ENCODE measurements at places on chromosomes 2 and 18. TPM values are rescaled to one million over a fixed set of nuclear protein-coding genes. Genes with fewer than 3 reads are reported as not detected.

C1QL2 gene
- total RNA-seq: not detected

IL36RN gene
- total RNA-seq: not detected

PCARE gene
- total RNA-seq: 0.84 TPM

GRCh38 chr18:62634979-62635630, 80.2 kb upstream of the PHLPP1 start:
- no peak for DNase-seq

DNA sequence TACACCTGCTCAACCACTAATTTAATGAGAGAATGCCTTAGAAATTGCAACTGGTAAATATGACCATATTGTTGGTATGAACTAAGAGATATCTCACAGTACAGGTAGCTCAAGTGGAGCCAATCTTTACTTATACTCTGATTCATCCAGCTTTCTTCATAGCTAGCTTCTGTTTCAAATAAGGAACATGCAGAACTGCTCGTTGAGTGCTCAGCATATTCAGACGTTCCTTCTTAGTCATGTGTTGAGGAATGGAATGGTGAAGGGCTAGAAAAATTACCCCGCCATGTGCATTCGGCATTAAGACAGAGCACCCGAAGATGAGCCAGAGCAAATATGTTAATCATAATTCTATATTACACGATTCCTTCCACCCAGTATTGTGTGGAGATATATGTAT, 144.0 kb upstream of the VRK2 start:
- no peak for DNase-seq

DNA sequence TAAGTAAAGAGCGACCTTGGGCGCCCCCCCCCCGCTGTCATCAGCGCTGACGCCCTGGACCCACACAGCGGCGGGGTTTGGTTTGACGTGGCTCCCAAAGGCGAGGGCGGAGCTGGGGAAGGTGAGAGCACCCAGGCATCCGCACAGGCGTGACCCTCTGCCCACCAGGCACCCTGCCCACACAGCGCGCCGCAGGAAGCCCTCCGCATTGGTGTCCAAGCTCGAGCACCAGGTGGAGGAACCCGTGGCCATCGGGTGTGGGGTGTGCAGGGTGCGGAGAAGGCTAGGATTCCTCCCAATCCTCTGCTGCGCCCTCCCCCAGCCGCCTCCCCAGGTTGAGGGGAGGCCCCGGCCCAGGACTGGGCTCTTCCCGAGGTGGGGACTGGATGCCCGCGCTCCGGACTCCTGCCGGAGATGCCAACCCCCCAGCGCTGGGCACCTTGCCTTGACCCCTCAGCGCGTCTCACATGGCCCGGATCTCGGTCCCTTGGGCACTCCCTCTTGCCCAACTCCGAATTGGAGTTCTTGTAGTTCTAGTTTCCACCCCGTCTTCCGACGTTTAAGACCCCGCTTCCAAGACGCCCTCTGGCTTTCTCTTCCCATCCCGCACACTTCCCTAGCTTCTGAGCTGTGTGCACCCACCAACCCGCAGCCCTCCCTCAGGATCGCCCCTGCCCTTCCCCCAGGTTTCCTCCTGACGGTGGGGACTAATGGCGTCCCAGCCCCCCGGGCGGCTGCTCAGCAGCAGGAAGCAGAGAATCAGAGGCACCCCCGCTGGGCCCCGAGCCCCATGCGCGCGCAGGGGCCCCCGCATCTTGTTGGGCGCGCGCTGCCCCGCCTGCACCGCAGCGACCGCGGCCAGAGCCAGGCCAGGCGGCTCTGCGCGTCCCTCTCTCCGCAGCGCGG, 25.9 kb upstream of the RESP18 start:
- no peak for DNase-seq

GRCh38 chr2:9690716-9691498, 60.1 kb upstream of the YWHAQ start:
- no peak for DNase-seq

GRCh38 chr2:95006588-95006987, 18.9 kb upstream of the MAL start:
- DNase-seq: no peak

DNA sequence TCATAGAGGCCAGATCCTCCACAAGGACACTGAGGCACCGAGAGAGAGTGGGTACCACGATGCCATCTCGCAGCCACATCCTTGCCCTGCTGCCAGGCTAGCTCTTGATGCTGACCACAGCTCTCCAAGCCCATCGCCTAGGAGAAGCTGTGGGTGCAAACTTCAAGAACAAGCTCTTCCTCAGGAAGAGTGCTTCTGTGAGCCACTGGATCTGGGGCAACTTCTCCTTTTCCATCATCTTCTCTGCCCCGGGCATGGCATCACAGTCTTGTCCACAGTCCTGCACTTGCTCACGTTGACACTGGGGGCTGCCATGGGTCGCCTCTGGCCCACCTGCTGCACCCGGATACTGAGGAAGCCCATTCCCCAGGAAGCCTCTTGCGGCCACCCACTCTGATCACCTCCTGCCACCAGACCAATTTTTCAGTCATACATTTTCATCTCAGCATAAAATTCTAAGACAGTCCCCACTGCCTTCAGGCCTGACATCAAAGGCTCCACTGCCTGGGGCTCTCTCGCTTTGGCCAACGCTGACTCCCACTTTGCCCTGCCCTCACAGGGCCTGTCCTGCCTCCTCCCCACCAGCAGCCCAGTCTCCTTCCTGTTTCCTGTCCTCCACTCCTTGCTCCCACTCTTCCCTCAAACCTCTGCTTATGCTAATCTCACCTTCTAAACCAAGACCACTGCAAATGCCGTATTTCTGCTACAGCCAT, 243.9 kb downstream of the AFF3 start:
- DNase-seq: no peak

Data from left ventricle myocardium superior (tissue), 1 donor.